Neural crest cell (in vitro differentiated cells): ENCODE measurements at places on chromosomes 6 and 20.

- no peak for DNase-seq
These were observed 3.5 kb downstream of the DLL1 start for GRCh38 chr6:170287371-170287876.

DNA sequence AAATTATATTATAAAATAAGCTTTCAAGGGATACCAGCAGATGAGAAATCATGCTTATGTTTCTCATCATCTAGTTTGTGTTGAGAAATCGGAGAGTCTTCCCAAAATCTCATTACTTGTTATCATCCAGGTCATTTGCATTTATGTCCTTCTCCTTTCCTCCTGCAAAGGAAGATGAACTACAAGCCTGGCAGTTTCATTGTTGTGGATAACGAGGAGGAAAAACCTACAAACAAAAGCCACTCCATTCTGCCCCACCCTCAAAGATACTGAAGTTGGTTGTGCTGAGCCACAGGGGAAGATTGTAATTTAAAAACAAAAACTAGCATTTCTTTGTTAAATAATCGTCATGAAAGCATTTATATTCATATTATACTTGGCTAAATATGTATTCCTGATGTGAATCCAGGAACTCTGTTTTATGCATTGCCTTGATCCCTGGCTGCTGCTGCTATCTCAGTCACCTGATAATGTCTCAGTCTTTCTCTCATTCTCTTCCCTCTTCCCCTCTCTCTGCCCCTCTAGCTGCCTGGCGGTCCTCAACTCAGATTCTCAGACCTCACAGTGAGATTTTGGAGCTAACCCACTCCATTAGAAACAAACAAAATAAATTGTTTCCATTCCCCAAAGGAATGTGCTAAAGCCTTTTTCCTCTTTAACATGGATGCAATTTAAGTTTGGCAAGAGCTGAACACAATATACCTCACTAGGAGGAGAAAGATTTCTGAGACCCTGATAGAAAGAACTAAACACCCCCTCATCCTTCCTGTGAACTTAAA is 185.3 kb downstream of the ADAT2 start:
- DNase-seq = no peak

GRCh38 chr20:2696646-2697045 is 4.1 kb downstream of the EBF4 start:
- DNase-seq = no peak

DNA sequence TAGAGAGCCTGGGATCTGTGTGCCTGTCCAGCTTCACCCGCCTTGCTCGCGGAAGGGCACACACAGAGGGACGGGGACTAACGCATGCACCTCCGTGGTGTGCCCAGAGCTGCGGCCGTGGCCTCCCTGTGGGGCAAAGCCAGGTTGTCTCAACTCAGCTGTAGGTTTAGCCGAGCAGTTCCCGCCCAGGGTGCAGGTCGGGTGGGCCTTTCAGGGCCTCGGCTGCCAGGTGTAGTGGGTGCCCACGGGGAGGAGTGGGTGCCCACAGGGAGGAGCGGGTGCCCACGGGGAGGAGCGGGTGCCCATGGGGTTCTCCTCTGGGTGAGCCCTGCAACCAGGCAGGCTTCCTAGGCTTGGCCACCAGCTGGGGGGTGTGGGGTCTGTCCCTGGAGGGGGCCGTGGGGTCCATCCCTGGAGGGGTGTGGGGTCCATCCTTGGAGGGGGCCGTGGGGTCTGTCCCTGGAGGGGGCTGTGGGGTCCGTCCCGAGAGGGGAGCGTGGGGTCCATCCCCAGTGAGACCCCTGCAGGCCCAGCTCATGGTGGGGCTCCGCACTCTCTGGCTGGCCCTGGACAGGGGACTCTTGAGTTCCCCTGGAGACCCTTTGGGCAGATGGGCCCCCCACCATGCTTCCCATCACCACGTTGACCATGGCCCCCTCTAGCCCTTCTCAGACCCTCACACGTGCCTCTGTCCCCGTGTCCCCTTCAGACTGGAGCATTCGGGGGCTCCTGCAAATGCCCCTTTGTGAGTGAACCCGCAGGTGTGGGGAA is 37.8 kb upstream of the CHRNA4 start:
- DNase-seq = no peak

DNA sequence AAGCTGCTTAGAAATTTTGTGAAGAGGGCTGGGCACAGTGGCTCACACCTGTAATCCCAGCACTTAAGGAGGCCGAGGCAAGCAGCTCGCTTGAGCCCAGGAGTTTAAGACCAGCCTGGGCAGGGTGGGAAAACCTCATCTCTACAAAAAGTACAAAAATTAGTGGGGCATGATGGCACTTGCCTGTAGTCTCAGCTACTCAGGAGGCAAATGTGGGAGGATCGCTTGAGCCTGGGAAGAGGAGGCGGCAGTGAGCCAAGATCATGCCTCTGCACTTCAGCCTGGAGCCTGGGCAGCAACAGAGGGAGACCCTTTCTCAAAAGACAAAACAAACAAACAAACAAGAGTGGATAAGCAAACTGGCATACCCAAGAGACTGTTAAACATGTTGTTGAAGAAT is 308.3 kb upstream of the ADGRB3 start:
- DNase-seq = no peak

GRCh38 chr6:147741389-147741788 is 232.9 kb downstream of the SAMD5 start:
- DNase-seq = no peak

- DNase-seq = no peak
These were observed 2.4 kb upstream of the KHDC1L start for GRCh38 chr6:73227606-73228255.

DNA sequence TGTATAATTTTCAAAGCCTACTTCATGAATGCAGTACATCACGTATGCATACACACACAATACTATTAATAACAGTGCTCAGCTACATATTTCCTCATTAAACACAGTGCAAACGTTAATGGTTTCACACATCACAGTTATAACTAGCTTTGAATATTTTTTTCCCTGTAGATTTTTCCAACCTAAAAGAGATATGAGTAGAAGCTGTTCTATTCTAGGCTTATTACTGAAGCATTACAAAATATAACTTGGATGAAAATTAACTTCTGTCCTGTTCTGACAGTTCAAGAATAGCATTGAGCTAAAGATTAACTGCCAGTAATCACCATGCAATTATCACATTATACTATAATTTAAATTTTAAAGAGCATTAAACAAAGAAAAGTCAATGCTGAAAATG is 6.2 kb downstream of the LMBRD1 start:
- no peak for DNase-seq

DNA sequence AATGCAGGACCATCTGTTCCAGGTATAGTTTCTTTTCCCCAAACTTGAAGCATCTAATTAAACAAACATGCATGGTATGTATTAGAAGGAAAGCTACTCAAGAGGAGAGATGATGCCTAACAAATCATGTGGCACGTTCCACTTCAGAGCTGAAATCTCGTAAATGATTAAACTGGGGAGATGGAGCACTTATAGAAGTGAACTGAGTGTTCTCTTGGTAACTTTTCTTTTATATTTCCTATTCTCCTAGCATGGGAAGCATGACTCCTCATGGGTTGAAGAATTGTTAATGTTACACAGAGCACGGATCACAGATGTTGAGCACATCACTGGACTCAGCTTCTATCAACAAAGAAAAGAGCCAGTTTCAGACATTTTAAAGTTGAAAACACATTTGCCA is 61.1 kb downstream of the CCN2 start:
- no peak for DNase-seq

DNA sequence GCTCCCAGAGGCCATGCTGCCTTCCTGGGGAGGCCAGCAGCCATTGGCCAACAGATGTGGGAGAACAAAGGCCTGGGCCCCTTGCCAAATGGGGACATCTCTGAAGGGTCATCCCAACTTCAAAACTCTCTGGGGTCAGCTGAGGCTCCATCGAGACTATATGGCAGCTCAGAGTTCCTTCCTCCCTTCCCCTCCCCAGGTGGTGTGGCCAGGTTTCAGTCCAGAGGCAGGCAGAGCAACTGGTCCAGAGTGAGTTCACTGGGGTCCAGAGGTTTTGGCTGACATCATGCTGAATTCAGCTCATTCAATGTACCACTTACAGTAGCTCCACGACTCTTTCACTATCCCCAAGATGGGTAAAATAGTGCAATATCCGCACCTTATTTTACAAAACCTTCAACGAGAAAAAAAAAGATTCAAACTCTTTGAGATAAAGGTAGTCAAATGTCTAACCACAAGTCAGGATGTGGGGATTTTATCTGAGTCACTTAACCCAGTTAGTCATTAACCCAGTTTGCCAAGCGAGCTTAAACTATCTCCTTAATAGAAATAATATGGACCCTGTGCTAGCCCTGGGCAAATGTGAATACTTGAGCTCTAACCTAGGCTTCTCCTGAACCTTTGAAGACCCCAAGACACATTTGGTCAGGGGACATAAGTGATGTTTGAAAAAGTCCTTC is 108.4 kb upstream of the PLEKHG1 start:
- no peak for DNase-seq

GRCh38 chr20:24781418-24781980 is 167.6 kb upstream of the CST7 start:
- no peak for DNase-seq

DNA sequence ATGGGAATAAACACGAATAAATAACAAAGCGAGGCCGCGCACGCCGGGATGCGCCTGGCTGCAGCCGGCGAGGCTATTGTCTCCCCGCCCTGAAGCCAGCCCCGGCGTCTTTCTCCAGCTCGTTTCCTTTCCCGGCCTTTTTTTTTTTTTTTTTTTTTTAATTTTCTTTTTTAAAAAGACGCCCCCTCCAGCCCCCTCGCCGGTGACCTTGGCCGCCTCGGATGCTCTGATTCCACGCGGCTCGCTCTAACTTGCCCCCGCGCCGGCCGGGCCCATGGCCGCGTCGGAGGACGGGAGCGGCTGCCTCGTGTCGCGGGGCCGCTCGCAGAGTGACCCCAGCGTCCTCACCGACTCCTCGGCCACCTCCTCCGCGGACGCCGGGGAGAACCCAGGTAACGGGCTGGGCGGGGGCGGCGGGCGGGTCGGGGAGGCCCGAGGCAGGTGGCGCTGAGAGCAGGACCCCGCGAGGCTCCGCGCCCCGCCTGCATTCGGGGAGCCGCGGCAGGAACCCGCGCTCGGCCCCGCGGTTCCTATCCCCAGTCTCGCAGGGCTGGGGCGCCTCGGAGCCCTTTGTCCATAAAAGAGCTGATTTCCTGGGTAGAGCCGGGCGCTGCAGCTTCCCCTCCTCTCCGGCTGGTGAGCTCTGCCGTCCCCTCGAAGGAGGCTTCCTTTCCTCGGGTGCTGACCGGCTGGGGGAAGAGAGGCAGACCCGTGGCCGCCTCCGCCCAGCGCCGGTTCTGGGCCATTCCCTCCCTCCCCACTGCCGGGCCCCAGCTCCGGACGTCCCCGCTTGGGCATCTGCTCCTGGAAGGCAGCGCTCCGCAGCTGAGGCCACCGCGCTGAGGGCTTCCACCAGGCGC is 631 bp downstream of the PHACTR3 start:
- peak; percentile 37 for DNase-seq

- DNase-seq = no peak
These were observed 145.8 kb downstream of the SAMD5 start for GRCh38 chr6:147654103-147654845.

GRCh38 chr6:170006900-170007467 is 255.6 kb downstream of the ERMARD start:
- DNase-seq = no peak

DNA sequence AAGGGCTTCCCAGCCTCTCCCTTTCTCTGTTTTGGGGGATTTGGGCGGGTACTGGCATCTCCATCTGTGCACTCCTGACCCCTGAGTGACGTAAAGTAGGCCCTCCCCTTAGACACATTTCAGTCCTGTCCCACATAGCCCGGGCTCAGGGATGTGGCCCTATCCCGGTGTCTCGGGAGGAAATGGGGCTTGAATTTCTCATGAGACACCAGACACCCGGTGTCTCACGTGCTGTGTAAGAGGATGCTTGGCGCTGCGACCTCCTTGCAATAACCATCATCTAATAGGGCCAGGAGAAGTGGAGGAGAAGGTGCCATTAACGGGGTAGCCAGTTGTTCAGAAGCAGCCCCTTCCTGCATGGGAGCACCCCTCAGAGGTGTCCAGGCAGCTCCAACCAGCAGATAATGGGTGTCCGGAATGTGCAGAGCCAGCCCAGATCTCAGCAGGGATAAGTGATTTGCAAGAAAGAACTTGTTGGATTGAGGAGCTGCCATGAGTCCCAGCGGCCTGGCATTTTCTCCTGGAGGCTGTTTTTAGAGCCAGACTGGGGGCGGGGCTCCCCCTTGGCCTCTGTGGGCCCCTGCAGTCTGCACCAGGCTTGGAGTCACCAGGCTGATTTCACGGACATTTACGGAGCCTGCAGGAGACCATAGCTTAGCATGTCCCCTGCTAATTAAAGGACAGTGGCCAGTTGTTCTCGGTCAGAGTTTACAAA is 372.0 kb downstream of the PREX1 start:
- DNase-seq = peak; percentile 23

DNA sequence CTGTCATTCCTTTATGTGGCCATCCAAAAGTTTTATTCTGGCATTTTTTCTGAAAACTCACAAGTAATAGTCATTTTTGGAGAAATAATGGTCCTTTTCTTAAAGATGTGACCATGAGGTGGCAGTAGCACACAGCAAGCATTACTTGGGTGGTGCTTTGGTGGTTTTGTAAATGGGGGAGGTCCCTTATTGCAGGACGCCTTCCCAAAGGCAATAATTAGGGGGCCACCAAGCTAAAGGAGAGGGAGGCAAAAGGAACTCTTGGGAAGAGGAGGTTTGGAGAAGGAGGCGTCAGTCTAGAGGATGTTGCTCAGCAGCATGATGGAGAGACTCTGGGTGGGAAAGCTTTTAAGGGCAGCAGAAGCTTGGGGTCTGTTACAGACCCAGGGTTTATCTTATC is 422.6 kb upstream of the MMS22L start:
- DNase-seq = peak; percentile 11

DNA sequence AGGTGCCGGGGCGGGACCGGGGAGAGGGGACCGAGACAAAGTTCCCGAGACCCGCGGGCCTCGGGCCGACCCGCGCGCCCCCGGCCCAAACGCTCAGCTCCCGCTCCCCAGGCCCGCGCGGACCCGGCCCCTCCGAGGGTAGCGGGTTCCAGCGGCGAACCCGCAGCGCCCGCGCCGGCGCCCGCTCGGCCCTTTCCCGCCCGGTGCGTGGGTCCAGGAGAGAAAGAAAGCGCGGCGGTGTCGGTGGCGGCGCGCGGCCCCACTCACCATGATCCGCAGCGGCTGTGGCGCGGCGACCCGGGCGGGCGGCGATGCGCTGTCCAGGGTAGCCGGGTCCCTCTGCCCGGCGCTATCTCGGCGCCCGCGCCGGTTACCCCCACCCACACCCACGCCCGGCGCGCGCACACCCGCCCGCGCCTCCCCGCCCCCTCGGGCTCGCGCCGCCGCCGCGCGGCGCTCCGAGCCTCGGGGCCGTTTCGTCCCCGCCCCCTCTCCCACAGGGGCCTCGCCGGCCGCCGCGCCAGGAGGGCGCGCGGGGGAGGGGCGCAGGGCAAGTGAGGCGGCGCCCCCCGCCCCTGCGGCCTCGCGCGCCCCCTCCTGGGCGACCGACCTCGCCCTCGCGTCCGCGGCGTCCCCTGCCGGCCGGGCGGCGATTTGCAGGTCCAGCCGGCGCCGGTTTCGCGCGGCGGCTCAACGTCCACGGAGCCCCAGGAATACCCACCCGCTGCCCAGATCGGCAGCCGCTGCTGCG is at the start of gene ELOVL2:
Gene ELOVL2 (minus strand): TSS at position 345 of the 751 bp plus-strand sequence. CDS start 75 bp downstream, at position 270.
- peak; percentile 66 for DNase-seq

- DNase-seq = no peak
These were observed 231.5 kb downstream of the C6orf118 start for GRCh38 chr6:165077876-165078275.

- DNase-seq = no peak
These were observed 2.0 kb upstream of the SLC22A23 start for GRCh38 chr6:3458706-3459421.
